ENCODE measurements at places on chromosomes 16 and 17.
A peak's percentile ranks its signal among the peaks of the same experiment; 100 is the strongest.

- no peak for DNase-seq
Observed at GRCh38 chr17:992933-993332, 4.0 kb upstream of the TIMM22 start.

DNA sequence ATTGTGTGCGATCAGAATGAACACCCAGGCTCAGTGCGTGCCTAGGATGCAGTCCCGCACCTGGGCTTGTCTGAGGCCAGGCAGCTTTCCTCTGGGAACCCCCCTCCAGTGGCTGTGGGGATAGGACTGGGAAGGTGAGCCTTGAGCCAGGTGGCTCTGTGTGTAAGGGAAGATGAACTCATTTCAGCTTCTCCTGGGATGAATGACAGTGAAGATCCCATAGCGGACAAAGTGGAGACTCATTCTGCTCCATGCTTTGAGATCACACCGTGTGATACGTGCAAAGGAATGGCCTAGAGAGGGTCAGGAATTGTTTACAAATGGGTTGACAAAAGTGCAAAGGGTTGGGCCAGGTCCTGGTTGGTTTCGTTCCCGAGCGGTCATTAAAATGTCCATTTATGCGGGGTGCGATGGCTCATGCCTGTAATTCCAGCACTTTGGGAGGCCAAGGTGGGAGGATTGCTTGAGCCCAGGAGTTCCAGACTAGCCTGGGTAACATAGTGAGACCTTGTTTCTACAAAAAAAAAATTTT is 15.8 kb downstream of the GPRC5C start:
- DNase-seq: no peak

GRCh38 chr17:2053380-2054261 is 1.3 kb upstream of the HIC1 start:
- peak; percentile 36 for DNase-seq

DNA sequence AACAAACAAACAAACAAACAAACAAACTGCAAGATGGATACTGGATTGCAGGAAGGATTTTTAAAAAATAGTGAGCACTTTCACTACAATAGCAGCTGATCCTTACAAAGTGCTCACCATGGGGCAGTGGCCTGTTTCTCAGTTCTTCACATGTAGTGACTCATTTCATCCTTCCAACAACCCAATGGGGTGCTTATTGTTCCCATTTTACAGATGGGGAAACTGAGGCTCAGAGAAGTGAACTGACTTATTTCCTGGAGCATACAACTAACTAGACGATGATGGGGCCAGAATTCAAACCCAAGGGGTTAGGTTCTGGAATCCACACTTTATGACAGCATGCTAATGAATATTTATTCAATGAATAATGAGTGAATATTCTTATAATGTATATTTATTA is 61.2 kb downstream of the MYH11 start:
- DNase-seq: no peak

DNA sequence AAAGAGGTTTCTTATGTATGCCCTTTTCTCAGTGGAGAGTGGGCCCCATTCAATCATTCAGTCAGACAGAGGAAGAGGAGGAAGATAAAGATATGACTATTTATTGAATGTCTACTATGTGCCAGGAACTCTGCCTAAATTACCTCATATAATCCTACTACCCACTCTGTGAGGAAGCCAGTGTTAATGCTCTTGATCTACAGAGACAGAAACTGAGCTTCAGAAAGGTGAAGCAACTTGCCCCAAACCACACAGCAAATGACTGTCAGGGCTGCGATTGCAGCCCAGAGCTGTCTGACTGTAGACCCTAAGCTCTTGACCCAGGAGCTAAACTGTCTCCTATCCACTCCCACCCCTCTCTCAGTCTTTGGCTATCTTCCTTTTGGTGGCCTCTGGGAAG is 8.4 kb downstream of the SRCIN1 start:
- peak; percentile 72 for DNase-seq

GRCh38 chr16:73237601-73238000 is 189.7 kb upstream of the ZFHX3 start:
- no peak for DNase-seq

GRCh38 chr17:43920500-43921095 is 13.3 kb upstream of the MPP2 start:
- DNase-seq: no peak

DNA sequence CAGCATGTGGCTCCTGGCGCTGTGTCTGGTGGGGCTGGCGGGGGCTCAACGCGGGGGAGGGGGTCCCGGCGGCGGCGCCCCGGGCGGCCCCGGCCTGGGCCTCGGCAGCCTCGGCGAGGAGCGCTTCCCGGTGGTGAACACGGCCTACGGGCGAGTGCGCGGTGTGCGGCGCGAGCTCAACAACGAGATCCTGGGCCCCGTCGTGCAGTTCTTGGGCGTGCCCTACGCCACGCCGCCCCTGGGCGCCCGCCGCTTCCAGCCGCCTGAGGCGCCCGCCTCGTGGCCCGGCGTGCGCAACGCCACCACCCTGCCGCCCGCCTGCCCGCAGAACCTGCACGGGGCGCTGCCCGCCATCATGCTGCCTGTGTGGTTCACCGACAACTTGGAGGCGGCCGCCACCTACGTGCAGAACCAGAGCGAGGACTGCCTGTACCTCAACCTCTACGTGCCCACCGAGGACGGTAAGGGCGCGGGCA is 645 bp downstream of the NLGN2 start:
- no peak for DNase-seq

- DNase-seq: peak; percentile 55
Observed at GRCh38 chr16:8948831-8949230, 14.9 kb downstream of the USP7 start.

- no peak for DNase-seq
Observed at GRCh38 chr16:57797526-57798266, 4.6 kb downstream of the KIFC3 start.

- no peak for DNase-seq
Observed at GRCh38 chr17:68489919-68490318, 22.3 kb upstream of the PRKAR1A start.

- DNase-seq: no peak
Observed at GRCh38 chr16:3732171-3732570, 14.8 kb upstream of the TRAP1 start.

- DNase-seq: no peak
Observed at GRCh38 chr16:88846088-88846487, 10.7 kb downstream of the GALNS start.

DNA sequence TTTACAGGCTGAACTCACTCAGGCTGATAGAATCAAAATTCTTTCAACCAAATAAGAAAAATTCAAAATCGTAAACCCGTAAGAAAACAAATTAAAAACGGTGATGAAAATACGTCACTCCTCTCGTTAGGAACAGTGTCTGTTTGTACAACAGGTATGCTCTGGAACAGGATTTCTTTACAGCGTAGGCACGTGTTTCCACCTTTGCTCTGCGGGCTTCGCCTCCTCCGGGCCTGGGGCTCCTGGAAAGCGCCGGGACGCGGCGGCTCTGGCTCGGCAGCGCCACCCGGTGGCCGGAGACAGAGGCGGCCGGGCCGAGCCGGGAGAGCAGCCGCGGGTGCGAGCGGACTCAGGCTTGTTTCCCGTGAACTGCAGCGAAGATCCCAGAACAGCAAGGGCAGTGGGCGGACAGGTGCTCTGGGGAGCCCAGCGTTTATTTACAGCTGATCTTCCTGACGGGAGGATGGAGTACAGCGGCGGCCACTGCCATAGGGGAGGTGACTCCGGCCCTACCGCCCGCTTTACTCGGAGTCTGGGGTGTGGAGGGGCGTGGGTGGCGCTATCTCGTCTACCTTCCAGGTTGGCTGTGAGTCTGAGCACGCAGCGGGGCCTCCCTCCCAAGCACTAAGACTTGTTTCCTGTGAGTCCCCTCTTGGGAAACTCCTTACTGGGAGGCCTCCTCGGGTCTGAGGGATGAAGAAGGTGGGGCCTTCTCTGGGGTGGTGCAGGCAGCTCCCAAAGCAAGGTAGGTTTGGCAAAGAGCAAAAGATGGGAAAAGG is 40.5 kb upstream of the ATP2A3 start:
- DNase-seq: no peak

DNA sequence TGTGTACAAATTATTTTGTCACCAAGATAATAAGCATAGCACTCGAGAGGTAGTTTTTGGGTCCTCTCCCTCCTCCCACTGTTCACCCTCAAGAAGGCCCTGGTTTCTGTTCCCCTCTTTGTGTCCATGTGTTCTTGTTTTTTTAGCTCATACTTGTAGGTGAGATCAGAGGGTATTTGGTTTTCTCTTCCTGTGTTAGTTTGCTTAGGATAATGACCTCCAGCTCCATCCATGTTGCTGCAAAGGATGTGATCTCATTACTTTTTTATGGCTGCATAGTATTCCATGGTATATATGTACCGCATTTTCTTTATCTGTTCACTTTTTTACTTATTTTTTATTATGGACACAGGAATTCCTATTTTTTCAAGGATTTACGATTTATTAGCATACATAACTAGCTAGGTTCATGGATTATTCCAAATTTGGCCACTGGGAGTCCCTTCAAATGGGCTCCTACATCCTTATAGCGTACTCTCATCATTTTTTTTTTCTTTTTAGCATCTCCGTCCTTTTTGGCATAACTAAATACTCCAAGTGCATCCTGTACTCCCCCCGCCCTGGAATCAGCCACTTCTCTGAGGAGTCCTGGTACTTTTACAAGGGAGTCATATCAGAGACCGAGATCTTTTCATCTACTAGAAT is 7.3 kb downstream of the TADA2A start:
- peak; percentile 26 for DNase-seq

GRCh38 chr17:67717192-67717623 is 528 bp upstream of the NOL11 start:
- DNase-seq: no peak

- DNase-seq: no peak
Observed at GRCh38 chr17:39794249-39794970, 56.7 kb downstream of the GRB7 start.

- no peak for DNase-seq
Observed at GRCh38 chr16:1745181-1745899, 26.0 kb downstream of the NME3 start.

DNA sequence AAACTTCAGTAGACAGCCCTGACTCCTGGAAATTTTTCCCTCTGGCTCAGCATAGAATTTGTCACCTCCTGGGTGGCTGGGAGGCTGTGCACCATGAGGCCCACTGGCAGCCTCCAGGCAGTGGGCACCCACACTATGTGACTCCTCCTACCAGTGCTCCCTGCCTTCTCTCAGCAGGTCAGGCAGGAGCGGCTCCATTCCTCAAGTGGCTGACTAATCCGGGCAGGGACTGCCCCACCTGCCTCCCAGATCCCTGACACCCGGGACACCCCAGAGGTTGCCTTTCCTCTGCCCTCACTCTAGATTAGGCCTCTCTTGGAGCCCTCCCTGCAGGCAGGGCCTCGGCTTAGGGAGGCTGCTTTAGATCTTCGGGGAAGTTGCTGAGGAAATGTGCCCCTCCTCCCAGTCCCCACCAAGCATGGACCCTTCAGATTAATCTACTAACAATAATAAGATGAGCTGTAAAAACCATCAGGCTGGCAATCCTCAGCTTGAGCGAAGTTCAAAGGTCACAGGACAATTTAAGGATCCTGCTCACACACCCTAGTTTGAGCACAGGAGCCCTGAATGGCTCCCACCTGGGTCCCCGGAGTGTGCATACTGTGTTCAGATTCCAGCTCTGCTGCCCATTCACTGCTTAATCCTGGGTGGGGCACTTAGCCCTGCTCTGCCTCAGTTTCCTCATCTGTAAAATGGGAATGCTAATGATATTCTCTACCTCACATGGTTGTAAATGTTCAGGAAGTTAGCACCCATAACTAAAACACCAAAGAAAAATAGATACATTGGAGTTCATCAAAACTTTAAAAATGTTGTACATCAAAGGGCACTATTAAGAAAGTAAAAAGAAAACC is 10.0 kb upstream of the MYCBPAP start:
- no peak for DNase-seq

DNA sequence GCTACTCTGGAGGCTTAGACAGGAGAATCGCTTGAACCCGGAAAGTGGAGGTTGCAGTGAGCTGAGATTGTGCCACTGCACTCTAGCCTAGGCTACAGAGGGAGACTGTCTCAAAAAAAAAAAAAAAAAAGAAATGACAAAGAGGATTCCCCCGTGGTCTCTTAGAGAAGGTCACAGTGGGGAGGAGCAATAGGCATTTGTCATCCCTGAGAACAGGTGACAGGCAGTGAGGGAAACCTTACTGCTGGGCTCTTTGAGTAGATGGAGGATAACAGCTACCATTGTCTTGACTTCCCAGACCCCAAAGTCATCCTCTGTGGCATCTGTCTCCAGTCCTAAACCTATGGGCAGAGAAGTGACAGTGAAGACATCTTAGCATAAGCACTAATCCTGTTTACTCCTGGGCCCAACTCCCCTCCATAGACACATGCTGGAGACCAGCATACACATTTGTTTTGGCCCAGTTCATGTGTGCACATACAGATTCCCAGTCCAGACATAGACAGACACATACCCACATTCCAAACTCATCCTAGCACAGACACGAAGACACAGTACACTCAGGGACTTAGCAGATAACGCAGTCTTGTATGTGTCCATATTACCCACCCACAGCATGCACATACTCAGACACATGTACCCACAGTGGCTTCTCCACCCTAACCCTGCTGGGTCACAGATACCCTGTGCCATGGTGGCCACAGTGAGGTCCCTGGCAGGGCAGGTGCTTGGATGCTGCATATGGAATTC is 2.7 kb downstream of the ESRP2 start:
- no peak for DNase-seq

GRCh38 chr17:77449908-77450741 is 309.4 kb downstream of the SEC14L1 start:
- peak; percentile 17 for DNase-seq

DNA sequence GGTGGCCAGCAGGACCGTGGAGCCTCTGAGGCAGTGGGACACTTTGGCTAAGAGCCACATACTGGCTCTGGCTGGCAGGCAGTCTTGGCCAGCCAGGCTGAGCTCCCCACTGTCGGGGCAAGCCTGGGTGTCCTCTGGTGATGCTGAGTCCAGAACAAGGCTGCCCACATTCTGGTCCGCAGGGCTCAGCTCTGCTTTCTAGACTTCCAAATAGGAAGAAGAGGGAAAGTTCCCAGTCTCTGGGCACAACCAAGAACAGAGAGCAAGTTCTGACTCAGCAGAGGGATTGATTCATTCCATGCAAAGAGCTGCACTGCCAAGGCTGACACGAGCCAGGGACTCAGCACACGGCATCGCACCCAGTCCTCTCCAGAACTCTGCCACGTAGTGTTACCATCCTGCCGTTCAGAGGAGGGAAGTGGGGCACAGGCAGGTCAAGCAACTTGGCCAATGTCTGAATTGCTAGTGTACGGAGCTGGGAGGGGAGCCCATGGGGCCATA is 58.9 kb downstream of the NOS2 start:
- DNase-seq: no peak

DNA sequence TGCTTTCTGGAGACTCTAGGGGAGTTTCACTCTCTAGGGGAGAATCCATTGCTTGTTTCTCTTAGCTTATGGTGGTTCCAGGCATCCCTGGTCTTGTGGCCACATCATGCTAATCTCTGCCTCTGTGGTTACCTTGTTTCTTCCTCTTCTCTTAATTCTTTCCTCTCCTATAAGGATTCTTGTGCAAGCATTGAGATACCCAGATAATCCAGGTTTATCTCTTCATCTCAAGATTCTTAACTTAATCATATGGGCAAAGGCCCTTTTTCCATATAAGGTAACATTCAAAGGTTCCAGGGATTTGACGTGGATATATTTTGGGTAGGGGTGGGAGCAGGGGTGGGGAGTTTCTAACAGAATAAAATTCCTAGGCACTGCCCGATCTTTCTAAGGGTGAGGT is 32.6 kb downstream of the FAM20A start:
- peak; percentile 70 for DNase-seq

- no peak for DNase-seq
Observed at GRCh38 chr17:41977991-41978390, 11.4 kb downstream of the CNP start.

GRCh38 chr17:57905875-57906455 is 49.2 kb downstream of the CUEDC1 start:
- peak; percentile 39 for DNase-seq
